Mesothelial cell of epicardium (in vitro differentiated cells): ENCODE measurements at places on chromosomes 13 and 19. TPM values are rescaled to one million over a fixed set of nuclear protein-coding genes. Genes with fewer than 3 reads are reported as not detected.

- no peak for DNase-seq
These were observed 5.3 kb downstream of the SMIM7 start for GRCh38 chr19:16654627-16655026.

- no peak for DNase-seq
These were observed 58.1 kb upstream of the KLF2 start for GRCh38 chr19:16266586-16266942.

CTXN1 gene
- total RNA-seq = 50.5 to 53.6 TPM (median 51.2 TPM) in 3 replicates

- DNase-seq = no peak
These were observed 16.9 kb downstream of the NALCN start for GRCh38 chr13:101399365-101399764.

- no peak for DNase-seq
These were observed 5.7 kb upstream of the THSD1 start for GRCh38 chr13:52411629-52412028.

DNA sequence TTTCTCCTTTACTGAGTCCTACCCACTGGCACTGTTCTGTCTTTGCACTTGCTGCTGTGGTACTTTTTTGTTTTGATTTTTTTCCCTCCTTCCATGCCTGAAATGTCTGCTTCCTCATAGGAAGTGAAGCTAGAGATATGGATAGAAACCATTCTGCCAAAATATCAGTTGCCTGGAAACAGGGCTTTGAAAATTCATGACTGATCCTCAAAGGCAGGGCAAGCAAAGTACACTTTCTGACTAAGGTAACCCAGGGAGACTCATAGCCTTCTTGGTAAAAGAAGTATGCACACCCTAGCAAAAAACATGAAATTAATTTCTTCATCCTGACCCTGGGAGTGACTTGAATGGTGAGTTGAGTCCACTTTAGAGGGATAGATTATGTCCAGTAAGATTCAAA is 329.8 kb downstream of the MYO16 start:
- DNase-seq = no peak

DNA sequence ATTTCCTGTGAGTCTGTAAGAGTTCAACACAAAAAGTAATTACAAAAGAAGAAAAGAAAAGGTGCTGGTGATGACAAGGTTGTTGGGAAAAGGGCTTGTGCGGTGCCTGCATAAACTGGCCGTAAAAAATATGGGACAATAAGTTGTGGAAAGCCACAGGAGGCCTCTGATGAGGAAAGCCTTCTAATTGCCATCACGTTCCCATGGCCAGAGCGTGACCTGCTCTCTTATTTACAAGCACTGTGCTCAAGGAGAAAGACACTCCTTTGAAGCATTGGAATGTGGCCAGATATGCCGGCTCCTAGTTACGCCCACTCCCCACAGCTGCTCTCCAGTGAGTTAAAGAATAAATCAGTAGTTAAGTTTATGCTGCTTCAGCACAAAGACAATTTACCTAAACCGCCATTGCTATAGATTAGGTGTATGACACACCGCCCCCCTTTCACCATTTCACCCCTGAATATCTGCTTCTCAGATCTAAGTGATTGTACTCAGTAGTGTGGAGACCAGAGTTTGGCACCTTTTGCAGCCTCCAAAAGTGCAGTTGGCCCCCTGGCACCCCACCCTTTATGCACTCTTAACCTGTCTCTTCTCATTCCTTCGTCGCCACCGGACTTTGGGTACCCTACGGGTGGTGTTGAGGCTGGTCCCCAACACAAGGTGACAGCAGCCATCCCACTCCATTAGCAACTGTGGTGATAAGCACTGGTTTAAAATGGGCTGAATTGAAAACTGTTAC is 8.1 kb upstream of the PGLYRP1 start:
- peak; percentile 55 for DNase-seq

DNA sequence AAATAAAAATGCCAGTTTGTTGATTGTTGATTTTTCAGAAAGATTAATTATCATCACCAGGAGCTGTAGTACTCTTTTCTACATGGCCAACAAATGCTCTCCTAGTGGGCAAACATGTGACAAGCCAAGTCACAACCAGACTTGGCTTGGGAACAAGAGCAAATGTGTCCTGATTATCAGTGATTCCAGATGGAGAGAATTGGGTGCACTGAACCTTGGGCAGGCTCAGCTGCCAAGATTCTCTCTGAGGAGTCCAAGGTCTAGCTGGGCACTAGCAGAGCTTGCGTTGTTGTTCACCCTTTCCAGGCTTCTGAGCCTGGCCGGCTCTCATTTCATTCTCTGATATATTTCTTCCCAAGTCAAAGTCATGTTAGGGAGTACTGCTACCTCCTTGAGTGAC is 27.3 kb upstream of the GPI start:
- DNase-seq = no peak

DNA sequence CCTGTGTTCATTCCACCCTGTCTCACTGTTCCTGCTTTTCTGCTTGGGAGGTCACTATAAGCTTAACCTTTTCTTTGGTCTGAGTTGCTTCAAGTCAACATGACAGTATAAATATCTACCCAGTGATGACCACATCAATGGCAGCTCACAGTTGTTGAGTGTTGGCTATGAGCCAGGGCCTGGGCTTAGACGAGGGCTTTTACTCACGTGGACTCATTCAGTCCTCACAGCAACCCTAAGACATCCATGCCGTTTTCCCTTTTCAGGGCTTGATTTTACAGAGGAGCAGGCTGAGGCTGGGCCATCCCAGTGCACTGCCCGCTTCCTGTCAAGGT is 10.2 kb upstream of the CCDC97 start:
- DNase-seq = no peak

DNA sequence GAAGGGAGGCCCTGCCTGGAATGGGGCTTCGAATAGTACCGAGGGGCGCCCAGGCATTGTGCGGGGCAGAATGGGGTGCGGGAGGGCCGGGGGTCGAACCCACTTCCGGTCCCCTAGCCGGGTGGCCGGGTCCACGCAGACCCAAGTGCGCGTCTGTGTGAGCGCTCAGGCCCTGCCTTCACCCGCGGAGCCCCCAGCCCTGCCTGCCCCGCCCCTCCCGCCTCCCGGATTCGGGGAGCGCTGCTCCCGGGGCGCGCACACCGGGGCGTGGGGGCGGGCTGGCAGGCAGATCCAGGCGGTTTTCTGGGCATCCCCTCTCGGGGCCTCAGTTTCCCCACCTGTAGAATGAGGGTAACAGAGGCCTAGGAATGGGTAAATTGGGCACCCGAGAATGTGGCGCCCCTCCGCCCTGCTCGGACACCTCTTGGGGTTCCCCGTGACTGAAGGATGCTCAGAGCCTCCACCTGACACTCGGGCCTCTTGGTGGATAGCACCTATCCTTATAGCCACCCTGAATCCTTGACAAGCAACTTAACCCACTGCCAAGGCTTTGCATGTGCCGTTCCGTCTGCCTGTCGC is 682 bp downstream of the PIK3R2 start:
- DNase-seq = peak; percentile 49

RASAL3 gene
- not detected in 3 replicates for total RNA-seq

DNA sequence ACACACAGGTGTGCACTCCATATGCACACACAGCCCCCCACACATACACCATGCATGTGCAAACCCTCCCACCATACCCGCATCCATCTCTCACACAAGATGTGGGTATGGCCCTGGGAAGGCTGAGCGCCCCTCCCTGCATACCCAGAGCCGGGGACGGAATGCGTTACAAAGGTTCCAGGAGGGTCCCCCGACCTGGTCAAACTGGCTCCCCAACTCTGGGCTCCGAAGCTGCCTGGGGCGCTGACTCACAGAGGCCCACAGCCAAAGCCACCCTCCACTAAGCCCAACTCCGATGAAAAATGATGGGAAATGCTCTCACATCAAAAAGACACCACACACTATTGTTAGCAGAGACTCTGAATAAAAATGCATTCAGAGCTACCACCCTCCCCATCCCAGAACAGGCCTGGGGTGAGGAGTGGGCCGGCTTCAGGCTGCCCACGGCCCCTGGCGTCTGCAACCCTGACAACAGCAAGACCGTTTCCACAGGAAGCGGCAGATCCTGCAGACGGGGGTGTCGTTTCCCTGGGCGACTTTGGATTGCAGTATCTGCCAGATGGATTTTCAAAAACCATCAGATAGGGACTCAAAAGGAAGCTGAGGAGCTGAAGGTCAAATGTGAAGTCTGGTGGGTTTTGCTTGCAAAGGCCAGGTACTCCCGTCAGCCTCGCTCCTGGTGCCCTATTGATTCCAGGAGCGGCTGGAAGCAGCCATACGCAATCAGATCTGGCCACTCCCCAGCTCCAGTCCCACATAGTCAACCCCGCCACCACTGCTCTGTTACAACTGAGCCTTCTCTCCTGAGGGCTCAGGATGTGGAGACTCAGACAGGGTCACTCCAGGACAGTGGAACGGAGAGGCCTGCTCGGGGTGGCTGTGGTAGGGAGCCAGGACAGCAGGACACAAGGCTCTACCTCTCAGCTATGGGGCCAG is 14.3 kb downstream of the PEPD start:
- no peak for DNase-seq

GRCh38 chr13:41434831-41435520 is 22.4 kb upstream of the RGCC start:
- DNase-seq = no peak

CGB8 gene
- 0.29 to 0.31 TPM in 2 of 3 replicates, not detected in the other for total RNA-seq

- DNase-seq = peak; percentile 50
These were observed at the start of gene SCN1B for GRCh38 chr19:35030257-35031071. SCN1B (plus strand) TSS chr19:35030470; CDS start chr19:35030821, 351 bp downstream.

SLC10A2 gene
- total RNA-seq = not detected in 3 replicates

GRCh38 chr13:100306434-100306999 is 217.6 kb downstream of the PCCA start:
- no peak for DNase-seq

PRR19 gene
- 1.3 to 2.0 TPM (median 1.7 TPM) in 3 replicates for total RNA-seq

DNA sequence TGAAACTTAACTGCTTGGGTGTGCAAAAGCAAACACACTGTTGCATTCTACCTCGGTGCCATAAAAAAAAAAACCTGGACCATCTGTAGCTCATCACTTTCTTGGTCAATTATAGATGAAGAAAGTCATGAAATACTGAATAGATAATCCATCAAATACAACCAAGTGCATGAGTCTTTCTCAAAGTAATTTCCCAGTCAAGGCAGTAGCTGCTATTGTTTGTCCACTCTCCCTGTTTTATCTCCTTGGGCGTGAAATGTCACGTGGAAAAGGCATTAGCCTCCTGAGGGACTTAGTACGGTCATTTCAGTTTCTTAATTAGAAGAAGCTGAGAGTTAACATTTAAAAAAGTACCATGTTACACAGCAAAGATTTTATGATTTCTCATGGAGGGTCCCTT is 1697.9 kb downstream of the PCDH9 start:
- DNase-seq = no peak

QPCTL gene
- 8.0 to 10.6 TPM (median 9.1 TPM) in 3 replicates for total RNA-seq

DNA sequence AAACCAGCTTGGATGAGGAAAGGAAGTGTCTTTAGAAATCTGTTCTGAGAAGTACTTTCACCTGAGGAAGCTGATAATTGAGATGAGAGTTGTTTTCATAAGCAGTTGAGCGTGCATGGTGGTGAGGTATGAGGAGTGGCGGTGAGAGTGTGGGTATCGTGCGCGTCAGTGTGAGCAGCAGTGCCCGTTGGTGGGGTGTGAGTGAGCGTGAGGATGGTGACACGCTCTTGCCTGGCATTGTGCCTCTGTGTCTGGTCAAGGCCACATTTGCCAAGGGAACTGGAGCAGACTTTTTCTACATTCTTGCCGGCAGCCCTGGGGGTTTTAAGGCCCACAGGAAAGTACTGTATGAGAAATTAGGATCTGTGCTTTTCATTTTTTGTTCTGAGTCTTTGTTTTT is 36.5 kb upstream of the TEX29 start:
- DNase-seq = no peak

DNA sequence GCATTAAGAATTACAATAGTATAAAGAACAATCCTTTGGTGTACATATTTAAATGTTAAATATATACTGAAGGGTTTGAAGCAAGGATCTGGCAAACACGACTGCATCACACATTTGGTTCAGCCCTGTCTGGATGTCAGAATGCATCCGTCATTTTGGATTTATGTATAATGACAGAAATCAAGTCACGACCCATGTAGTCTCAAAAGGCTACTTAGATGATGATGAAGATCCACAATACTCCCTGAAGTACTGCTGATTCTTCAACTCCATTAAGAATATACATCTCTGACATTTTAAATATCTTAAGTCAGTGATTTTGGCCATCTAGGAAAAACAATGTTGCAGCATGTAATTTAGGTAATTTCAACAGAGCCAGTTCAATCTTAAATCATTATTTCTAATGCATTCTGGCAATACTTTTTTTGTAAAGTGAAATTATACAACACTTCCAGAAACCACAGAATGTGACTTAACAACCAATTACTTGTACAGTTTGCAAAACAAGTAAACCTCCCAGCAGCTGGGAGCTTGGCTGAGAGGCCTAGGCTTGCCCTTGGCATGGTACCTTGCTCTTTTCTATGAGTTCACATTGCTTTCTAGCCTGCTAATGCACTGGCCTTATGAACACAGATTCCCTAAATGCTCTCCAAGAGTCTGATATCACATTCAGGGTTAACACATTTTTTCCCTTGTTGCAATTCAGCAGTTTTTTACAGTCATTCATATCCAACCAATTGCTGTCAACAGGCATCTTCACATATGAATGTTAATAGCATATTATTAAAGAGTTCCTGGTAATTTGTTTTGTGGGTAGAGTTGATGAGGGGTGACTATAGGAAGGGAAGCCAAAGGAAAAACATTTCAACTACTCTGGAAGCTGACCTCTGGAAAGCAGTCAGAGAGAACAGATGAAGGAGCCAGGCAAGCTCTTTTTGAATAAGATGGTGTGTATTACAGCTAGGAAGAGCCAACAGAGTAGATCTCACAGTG is 175.2 kb downstream of the ENOX1 start:
- no peak for DNase-seq

DNA sequence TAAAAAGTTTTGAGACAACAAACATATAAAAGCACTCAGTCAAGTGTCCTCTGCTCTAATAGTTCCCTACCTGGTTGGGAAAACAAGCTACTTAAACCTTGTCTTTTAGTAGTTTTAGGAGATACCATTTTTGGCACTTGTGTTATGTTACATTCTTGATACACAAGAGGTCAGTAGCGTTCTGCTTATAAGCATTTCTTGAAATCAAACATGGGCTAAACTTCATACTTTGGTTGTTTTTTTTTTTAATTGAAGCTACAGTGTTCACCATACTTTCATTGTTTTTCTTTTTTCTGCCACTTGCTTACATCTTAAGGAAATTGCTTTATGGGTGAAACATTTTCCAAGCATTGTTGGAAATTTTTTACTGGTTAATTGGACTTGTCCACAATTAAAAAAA is 12.9 kb downstream of the NHLRC3 start:
- no peak for DNase-seq

GRCh38 chr13:44668688-44669087 is 92.6 kb upstream of the TSC22D1 start:
- no peak for DNase-seq

DNA sequence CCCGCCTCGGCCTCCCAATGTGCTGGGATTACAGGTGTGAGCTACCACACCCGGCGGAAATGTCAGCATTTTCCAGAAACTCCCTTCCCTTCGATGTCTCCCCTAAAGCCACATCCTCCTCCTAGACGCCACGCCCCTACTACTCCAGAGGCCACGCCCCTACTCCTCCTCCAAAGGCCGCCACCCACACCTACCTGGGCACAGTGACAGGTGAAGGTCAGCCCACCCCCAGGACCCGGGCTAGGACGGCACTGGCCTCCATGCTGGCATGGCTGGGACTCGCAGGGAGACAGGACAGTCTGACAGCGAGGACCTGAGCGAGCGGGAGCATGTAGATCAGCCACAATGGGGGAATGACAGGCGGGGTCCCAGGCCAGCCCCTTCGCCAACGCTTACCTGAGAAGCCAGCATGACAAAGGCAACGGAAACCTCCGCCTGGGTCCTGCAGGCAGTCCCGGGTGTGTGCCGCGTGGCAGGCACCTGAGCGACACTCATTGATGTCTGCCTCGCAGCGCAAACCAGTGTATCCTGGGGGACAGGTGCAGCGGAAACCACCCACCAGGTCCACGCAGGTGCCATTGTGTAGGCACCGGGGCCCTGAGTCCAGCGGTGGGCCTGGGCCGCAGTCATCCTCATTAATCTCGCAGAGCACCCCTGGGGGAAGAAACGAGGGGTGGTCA is 22.0 kb downstream of the NOTCH3 start:
- DNase-seq = no peak
